ENCODE measurements at places on chromosomes 16 and 17.
A peak's percentile ranks its signal among the peaks of the same experiment; 100 is the strongest.

DNA sequence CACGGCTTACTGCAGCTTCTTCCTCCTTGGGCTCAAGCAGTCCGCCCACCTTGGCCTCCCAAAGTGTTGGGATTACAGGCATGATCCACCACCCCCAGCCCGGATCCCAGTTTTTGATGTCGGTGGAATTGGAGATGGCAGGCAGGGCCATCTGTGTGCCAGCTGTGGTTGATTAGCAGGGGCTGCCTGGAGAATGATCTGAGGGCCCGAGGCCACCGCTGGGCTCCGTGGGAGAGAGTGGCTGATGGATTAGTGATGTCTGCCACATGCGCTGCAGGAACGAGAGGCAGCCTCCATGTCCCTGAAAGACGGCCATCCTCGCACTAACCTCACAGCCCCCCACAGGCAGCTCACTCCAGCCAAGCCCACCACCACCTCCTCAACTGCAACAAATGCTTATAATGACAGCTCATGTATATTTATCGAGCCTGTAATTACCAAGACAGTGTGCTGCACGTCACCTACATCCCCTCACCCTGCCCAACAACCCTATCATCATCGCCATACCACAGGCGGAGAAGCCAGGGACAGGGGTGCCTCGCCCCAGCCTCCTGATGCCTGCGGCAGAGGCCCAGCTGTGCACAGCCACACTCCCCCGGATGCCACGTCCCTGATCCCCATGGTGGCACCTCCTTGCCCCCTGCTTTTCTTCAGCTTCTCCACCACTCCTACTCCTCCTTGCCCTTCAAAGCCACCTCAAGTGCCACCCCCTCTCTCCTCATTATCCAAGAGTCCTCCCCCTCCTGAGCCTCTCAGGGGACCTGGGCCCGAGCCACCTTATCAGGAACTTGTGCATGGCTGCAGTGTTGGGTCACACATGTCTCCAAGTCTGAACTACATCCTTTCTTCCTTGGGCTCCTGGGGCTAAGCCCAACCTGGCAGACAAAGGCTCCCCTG lies 33.2 kb downstream of the ACTG1 start:
- no peak for DNase-seq

GRCh38 chr17:49525831-49526741 lies 31.0 kb downstream of the NGFR start:
- no peak for DNase-seq

GRCh38 chr17:46043606-46044005 lies 44.6 kb downstream of the STH start:
- DNase-seq = no peak

- DNase-seq = no peak
These were observed 40.6 kb upstream of the HOXB13 start for GRCh38 chr17:48769009-48769675.

DNA sequence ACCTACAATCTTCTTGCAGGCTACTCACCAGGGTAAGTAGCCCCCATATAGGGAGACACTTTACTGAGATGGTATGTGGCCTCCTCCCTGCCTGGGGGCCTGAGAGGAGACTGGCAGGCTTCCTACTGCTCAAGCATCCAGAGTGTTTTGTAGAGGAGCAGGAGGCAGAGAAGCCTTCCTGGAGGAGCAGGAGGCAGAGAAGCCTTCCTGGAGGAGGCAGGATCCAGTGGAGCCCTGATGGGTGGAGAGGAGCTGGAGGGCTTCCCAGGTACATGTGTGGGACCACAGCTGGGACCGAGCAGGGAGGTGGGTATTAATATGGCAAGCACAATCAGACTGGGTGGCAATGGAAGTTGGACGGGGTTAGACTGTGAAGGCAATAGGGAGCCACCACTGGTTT lies 2.1 kb upstream of the ADGRG5 start:
- no peak for DNase-seq

DNA sequence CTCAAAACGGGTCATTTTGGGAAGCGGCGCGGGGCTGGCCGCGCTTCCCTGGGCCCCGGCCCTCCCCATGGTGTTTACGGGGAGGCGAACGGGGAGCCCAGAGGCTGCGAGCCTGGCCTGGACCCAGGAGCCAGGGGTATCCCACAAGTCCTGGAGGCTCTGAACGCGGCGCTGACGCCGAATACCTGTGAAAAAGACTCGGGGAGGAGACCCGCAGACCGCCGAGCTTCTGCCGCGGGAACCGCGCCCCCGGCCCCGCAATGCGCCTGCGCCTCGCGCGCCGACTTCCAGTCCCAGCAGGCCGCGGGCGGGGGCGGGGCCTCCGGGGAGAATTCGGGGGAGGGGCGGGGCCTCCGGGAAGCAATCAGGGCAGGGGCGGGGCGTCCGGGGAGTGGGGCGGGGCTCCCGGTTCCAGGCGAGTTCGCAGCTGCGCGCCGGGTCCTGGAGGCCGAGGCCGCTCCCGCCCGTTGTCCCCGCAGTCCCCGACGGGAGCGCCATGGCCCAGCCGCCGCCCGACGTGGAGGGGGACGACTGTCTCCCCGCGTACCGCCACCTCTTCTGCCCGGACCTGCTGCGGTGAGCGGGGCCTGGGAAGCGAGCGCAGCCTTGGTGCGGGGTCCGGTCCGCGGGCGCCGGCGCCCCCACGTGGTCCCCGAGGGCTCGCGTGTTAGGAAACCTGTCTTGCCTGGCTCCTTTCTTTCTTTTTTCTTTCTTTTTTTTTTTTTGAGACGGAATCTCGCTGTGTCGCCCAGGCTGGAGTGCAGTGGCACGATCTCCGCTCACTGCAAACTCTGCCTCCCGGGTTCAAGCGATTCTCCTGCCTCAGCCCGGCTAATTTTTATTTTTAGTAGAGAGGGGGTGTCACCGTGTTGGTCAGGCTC lies at the start of gene DECR2:
DECR2 (plus strand) TSS at position 418 of the 881 bp plus-strand sequence; CDS start at position 497, 79 bp downstream.
- DNase-seq = peak; percentile 97

DNA sequence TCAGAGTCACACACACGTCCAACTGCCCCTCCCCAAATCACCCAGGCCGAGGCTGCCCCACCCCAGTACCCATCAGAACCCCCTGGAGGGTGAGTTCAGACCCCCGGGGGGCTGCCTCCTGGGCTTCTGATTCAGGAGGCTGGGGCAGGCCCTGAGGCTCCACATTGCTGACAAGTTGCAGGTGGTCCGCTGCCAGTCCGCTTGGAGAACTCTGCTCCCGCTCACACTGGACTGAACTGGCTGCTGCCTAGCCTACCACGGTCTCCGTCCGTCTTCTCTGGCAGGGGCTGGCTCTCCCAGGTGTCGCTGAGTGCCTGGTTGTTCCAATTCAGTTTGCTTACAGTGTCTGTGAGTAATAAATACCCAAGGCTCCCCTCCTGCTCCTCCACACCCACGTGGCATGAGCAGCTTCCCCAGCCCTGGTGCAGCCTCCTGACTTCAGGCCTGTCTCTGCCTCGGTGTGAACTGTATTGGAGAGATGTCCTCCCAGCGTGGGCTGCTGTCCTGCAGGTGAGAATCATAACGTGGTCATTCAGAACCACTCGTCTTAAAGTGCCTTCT lies 163.4 kb downstream of the LAT start:
- DNase-seq = no peak

- no peak for DNase-seq
These were observed 171.1 kb downstream of the CDH11 start for GRCh38 chr16:64950731-64951130.

GRCh38 chr16:70691223-70692129 lies 5.6 kb upstream of the MTSS2 start:
- DNase-seq = peak; percentile 96

DNA sequence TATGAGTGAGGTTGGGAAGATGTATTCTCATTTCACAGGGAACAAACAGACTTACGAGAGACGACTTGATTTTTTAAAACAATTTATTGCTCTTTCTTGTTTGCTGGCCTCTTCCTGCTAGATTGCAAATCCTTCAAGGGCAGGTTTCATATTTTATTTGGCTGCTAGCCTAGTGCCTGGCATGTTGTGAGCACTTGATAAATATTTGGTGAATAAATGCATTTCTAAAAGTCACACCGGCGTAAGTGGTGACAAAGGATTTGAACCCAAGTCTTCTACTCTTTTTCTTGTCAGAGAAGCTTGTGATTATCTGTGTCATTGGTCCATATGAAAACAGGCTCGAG lies 1.4 kb downstream of the WWP2 start:
- no peak for DNase-seq

DNA sequence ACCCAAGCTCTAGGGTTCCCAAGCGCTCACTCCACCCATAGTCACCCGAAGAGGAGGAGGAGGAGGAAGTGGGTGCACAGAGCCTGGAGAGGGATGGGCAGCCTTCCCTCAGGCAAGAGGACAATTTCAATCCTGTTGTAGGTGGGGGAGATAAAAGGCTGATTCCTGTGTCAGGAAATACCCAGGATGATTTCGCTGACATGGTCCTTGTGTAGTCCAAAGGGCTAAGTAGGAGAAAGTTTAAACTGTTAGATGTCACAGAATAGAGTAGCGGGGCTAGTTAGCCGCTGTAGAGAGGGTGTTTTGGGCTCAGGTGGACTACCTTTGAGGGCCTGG lies 1.3 kb upstream of the EXOC7 start:
- DNase-seq = no peak

DNA sequence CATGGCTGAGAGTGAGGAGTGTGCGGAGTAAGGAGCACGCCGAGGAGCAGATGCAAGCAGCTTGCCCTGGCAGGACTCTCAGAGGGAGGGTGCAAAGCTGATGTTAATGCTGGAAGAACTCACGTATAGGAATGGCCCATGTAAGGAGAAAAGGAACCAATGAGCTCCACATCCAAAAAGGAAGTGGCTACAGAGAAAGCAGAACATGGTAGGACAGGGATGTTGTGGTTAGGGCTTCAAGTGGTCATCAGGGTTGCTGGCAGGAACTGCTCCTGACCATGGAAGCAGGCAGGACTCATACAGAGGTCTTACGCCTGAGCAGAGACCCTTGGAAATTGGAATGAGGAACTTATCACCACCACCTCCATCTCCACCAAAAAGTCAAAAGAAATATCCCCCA lies 5.2 kb downstream of the MYO1D start:
- DNase-seq = no peak

All from hepatic stellate cell (primary cell).